ENCODE measurements at places on chromosomes 5 and 9.
A peak's percentile ranks its signal among the peaks of the same experiment; 100 is the strongest.

- no peak for DNase-seq
These were observed 4.6 kb upstream of the RNU6ATAC start for GRCh38 chr9:134168757-134169550.

GRCh38 chr9:127388856-127389238 lies 8.1 kb upstream of the SLC2A8 start:
- DNase-seq, result no peak

DNA sequence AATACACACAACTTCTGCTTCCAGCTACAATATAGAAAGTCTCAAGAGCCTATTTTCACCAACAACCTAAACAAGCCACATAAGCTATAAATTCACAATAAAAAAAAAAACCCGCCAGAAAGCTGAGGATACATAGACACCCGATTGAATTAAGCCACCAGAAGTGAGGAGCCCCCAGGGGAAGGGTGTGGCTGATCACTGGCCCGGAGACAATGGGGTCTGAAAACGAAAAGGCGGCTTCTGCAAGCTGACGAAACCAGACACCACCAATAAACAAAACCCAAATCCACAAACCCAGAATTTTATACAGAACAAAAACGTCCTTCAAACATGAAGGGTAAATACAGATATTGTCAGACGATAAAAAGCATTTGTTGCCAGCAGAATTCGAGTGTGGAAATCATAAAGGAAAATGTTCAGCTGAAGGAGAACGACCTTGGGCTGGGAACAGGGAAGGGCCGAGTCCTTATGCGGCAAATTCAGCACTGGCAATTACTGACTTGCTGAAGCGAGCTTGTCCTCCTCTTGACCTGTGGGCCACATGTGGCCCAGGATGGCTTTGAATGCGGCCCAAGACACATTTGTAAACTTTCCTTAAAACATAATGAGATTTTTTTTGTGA lies 39.6 kb upstream of the CEP72 start:
- no peak for DNase-seq

GRCh38 chr9:131627326-131627647 lies 82.0 kb downstream of the PRRT1B start:
- DNase-seq, result no peak

DNA sequence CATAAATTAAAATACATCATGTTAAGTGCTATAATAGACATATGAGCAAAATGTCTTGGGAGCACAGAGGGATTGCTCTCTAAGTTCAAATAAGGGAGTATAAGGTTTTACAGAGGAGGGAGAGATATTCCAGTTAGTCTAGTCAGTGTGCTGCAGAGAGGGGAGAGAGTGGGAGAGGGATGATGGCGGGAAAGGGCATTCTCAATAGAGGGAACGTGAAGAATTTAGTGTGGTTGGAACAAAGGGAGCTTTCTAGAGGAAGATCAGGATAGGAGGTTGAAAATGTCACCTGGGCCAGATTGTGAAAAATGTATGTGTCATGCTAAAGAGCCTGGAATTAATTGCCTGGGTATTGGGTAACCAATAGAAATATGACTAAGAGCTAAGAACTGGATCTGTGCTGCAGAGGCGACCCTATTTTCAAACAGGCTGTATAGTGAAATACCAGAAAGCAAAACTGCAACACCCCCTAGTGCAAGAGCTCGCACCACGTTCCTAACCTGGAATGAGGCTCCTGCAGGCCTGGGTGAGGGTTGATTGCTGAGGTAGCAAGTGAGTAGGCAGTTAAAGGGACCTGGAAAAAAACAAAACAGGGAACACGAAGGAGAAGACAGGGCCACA lies 791.8 kb upstream of the C9orf72 start:
- DNase-seq, result no peak

DNA sequence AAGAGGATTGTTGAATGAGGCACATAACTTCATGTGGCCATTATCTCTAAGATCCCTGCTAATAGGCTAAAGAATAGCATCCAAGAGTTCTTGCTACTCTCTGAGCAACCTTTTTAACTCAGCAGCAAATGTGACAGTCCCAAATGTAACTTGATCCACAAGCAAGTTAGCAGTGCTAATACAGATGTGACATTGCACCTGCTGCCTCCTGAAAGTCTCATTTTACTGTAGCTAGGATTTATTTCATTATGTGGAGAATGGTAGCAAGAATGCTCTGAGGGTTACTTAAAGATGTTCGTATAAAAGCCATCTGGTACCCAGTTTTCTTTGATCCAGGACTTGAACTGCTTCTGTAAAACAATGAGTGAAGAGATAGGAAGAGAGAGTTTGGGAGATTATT lies 45.8 kb downstream of the CDH10 start:
- no peak for DNase-seq

GRCh38 chr5:126587551-126588390 lies 7.2 kb downstream of the ALDH7A1 start:
- DNase-seq, result no peak

DNA sequence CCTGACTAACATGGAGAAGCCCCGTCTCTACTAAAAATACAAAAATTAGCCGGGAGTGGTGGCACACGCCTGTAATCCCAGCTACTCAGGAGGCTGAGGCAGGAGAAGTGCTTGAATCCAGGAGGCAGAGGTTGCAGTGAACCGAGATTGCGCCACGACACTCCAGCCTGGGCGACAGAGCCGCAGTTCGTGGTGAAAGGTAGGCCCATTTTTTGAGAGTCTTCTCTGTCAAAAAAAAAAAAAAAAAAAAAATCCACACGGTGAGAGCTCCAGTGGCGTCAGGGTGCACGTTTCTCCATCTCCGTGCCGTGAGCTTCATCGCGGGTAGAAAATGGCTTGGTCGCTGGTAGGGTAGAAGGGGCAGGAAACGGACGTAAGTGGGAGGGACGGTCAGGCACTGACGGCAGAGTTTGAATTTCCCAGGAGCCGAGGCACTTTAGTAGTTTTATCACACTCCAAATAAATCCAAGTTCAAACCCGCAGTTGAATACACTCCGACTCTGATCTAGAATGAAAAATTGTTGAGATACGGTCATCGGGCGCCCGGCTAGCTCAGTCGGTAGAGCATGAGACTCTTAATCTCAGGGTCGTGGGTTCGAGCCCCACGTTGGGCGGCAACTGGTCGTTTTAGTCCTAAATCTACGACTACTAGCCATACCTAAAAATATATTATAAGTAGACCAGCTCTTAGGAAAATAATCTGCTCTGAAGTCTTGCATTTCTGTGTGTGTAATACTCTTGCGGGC lies 2.4 kb upstream of the TRIM7 start:
- DNase-seq, result peak; percentile 85

GRCh38 chr9:68897577-68898145 lies 116.3 kb downstream of the PRKACG start:
- no peak for DNase-seq

- peak; percentile 70 for DNase-seq
These were observed 52.7 kb upstream of the TJP2 start for GRCh38 chr9:69121155-69122081.

GRCh38 chr9:93825348-93826115 lies 129.6 kb downstream of the BARX1 start:
- no peak for DNase-seq

- DNase-seq, result no peak
These were observed 4.8 kb downstream of the ASB6 start for GRCh38 chr9:129637102-129637501.

- no peak for DNase-seq
These were observed 18.6 kb downstream of the PRDM6 start for GRCh38 chr5:123107343-123108244.

- no peak for DNase-seq
These were observed 105.4 kb upstream of the PAM start for GRCh38 chr5:102649731-102650130.

DNA sequence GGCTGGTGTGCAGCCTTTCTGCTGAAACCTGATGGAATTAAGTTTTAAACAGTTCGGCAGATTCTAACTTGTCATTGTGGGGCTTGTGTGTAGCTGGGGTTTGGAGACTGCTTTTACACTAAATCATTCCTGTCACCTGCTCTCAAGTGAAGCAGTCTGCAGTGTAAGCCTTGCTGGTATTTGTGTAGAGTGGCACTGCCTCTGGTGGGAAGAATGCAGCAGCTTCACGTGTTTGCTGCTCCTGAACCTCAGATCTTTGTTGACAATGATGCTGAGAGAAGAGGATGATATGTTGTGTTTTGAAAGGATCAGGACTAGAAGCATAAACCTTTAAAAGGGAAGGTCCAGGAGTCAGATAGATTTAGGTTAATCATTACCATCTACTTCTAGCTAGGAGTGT lies 88.1 kb downstream of the KDM4C start:
- no peak for DNase-seq

- DNase-seq, result no peak
These were observed 208.3 kb upstream of the ITGA1 start for GRCh38 chr5:52579391-52579790.

- DNase-seq, result no peak
These were observed 2118.8 kb upstream of the WWC1 start for GRCh38 chr5:166172597-166172996.

DNA sequence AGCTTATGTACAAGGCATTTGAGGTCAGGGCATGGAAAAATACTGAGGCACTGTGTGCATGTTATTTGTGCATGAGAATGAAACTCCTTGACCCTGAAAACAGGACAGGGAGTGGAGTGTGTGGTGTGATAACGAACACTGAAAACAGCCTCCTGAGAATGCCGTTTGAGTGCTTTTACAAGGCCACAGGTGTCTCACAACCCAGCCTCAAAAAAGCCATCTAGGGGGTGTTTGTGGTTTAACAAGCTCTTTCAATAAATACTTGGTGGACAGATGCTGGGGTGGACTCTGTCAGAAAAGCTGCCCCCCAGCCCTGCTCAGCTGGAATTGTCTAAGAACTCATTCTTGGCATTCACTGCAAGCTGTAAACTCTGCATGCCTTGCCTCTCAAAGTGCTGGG lies 94.0 kb upstream of the SLC25A48 start:
- peak; percentile 20 for DNase-seq

GRCh38 chr9:6051511-6051950 lies 36.1 kb upstream of the RANBP6 start:
- DNase-seq, result no peak

DNA sequence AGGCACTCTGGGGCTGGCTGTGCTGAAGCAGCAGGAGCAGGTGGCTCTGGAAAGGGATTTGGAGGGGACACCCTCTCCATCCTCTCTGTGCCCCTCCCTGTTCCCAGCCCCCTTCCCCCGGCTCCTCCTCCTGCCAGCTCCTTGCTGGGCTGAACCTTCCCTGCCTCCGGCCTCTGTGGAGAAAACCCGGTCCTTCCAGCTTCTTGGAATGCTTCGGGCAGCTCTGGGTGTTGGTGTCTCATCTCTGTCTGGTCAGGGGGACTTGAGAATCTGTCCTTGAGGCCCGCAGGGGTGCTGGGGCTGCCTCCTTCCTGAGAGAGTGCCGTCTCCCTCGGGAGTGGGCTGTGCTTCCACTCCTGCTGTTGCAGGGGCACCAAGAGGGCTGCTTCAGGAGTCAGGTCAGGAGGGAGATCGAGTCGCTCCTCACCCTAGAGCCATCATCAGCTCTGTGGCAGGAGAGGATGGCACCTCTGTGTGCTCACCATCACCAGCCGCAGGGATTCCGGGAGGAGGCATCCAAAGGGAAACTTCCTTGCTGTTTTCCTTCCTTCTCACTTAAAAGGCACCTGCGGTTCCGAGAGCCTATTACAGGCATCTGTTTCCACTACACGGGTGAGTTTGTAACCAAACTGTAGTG lies 30.6 kb downstream of the NDUFS6 start:
- no peak for DNase-seq

- no peak for DNase-seq
These were observed 19.4 kb downstream of the PSAT1 start for GRCh38 chr9:78316166-78316892.

DNA sequence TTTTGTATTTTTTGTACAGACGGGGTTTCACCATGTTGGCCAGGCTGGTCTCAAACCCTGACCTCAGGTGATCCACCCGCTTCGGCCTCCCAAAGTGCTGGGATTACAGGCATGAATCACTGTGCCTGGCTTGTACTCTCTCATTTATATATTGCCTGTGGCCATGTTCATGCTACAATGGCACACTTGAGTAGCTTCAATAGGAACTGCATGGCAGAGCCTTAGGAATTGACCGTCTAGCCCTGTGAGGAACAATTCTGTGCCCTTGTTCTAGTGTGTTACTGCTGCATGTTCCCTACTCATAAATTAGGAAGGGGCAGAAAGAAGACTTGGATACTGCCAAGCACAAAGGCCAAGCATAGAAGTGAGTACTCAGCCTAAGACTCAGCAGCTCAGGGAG lies 104.2 kb downstream of the LIFR start:
- no peak for DNase-seq

- no peak for DNase-seq
These were observed 167.8 kb upstream of the TUT7 start for GRCh38 chr9:86521977-86522376.

GRCh38 chr9:38287420-38287985 lies 105.0 kb upstream of the ALDH1B1 start:
- no peak for DNase-seq

DNA sequence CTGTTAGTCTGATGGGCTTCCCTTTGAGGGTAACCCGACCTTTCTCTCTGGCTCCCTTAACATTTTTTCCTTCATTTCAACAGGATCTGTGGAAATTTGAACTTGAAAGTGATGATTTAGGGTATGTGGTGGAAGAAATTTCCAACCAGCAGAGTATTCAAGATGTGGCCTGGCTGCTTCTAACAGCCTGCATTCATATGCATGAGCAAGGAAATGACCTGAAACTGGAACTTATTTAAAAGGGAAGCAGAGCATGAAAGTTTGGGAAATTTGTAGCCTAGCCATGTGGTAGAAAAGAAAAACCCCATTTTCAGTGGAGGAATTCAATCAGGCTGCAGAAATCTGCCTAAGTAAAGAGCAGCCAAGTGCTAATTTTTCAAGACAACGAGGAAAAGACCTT lies 41.7 kb downstream of the UNC13B start:
- no peak for DNase-seq

DNA sequence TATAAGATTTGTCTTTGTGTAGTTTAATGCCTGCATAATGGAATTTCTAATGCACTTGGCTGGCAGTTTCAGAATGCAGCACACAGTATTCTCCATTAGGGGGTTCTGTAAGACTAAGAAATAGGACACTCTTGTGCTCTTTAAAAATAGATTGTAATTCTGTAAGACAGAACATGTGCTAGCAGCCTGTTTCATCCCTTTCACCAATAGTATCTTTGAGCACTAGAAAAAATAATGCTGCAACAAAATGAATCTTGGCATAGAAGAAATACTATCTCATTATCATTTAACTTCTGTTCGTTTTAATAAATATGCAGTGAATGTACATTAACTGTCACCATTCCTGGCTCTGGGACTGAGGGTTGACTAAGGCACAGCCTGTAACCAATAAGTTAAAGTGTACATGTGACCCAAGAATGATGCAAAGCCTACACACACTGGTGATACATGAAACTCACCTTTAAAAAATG lies 23.8 kb upstream of the ZNF622 start:
- DNase-seq, result peak; percentile 71

GRCh38 chr9:113608082-113608685 lies 144.7 kb downstream of the RGS3 start:
- DNase-seq, result no peak

- DNase-seq, result no peak
These were observed 257.7 kb downstream of the EPB41L4A start for GRCh38 chr5:112161392-112161748.

GRCh38 chr9:131273856-131274673 lies 2.2 kb downstream of the FAM78A start:
- no peak for DNase-seq
